Stimulated activated CD4-positive, alpha-beta T cell treated with anti-CD3 and anti-CD28 coated beads, Interleukin-15, amount 100 ng/mL, for 48 hours (primary cell): ENCODE measurements at places on chromosomes 16 and 17.

GRCh38 chr17:40340327-40340726, 24.2 kb downstream of the GJD3 start:
- DNase-seq, result no peak

- DNase-seq, result no peak
These were observed at the start of gene CTRB2 for GRCh38 chr16:75206749-75207451. CTRB2 (minus strand) TSS chr16:75207161; CDS start chr16:75207141, 20 bp downstream.

DNA sequence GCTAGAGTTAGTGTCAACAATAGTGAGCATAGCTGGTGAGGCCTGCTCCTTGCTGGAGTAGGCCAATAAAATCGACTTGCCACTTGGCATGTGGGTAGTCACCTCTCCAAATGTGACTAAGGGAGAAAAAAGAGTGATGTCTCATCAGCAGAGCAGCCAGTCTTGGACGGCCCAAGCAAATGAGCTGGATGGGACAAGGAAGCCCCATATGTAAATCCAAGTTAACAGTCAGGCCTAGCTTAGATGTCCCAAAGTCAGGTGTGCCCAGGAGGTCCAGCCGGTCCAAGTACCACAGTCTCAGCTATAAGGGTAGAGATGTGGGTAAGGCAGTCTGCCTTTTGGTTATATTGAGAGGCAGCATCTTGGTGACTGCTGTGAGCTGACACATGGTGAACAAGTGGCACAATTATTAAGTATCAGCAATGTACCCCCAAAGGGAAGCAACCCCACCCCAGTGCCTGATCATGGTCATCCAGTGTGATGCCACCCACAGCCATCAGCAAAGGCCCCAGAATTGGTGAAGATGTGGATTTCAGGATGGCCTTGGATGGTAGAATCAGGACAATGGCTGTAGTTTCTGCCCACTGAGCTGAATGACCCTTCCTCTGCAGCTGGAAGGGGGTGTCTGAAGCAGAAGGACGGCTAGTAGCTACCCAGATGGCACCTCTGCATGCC, 83.4 kb downstream of the TNFRSF13B start:
- DNase-seq, result no peak

- DNase-seq, result no peak
These were observed 33.0 kb downstream of the TBX4 start for GRCh38 chr17:61485067-61485775.

DNA sequence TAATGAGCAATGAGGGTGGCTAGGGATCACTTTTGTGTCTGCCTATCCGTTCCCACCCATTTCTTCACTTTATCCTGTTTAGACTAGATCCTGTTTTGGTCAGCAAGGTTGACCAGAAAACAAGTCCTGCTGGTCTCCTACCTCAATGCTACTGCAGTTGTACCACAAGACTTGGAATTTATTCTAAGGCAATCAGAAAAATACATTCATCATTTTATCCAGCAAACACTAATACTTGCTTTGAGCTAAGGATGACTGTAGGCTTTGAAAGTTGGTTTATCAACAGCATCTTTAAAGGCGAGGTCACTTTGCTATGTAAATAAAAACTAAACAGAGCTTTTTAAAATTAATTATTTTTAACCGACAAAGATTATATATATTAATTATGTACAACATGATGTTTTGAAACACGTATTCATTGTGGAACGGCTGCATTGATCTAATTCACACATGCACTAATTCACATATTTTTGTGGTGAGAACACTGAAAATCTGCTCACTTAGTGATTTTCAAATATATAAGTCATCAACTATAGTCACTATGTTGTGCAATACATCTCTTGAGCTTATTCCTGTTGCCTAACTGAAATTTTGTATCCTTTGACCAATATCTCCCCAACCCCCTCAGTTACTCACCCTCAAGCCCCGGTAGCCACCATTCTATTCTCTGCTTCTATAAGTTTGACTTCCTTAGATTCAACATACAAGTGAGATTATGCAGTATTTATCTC, 125.9 kb upstream of the HS3ST3A1 start:
- DNase-seq, result no peak

DNA sequence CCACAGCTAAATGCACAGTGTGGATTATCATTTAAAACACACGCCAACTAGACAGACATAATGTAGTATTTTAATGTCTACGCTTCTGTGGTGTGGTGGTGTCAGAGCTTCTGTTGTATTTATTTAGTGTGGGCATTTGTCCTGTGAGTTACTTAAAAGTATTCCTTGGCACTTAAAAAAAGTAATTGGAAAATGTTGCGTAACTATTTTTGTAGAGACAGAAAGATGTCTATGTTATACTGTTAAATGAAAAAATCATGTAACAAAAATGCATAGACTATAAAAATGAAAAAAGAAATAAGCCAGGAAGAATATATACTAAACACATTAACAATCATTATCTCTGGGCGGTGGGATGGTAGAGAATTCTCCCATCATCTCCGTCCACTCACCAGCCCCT, 39.2 kb downstream of the CYTH1 start:
- DNase-seq, result no peak

GRCh38 chr17:50608700-50609379, 25.8 kb upstream of the ABCC3 start:
- no peak for DNase-seq

- no peak for DNase-seq
These were observed 16.4 kb upstream of the CD79B start for GRCh38 chr17:63948521-63948920.

- peak; percentile 84 for DNase-seq
These were observed at the start of gene DNAJA3 for GRCh38 chr16:4425378-4426020. DNAJA3 (plus strand) TSS chr16:4425868; CDS start chr16:4425882, 14 bp downstream.

DNA sequence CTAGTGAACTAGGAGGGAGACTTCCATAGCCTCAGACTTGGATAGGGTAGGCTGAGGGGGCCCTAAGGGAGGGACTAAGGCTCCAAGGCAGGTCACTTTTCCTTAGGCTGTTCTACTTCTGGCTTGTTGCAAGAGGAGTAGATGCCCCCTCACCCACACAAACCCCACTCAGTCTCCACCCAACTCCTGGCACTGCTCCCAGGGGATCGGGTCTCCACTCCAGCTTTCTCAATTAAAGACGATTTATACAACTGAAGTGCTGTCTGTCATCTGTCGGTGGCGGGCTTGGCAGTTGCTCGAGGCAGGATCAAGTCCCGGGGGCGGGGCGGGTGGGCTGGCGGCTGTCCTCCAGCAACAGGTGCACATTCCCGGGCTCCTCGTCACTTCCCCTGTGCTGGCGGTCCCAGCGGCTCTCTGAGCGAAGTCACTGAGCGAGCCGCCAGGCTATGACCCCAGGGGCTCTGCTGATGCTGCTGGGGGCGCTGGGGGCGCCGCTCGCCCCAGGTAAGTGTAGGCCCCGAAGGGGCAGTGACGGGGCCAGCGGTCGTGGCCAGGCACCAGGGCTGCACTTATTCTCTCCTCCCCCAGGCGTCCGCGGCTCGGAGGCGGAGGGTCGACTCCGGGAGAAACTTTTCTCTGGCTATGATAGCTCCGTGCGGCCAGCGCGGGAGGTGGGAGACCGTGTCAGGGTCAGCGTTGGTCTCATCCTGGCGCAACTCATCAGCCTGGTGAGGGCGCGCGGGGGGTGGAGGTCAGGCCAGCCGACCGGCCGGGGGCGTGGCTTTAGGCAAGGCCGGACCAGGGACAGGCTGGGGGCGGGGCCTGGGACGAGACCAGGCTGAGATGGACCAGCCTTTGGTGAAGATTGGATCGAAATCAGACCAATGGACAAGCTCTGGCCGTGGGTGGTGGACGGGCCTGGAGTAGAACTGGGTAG, at the start of gene CHRNB1:
TSS of gene CHRNB1 (plus strand) at position 380 of the 937 bp plus-strand sequence. CDS start at position 447, 67 bp downstream.
- no peak for DNase-seq

DNA sequence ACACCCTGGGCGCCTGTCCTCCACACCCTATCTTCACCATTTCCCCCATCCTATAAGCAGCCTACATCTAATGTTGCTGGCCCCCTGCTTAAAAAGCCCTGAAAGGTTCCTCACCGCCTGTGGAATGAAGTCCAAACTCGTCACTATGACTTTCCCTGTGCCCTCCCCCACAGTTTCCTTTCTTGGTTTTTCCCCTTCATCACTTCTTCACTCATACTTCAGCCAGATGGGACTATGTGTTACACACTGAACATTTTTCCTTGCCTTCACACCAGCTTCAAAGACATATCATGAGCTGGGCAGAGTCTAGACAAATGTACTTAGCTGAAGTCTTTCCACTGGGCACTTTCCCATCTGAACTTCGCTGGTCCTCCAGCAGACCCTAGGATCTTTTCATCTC, 1.5 kb upstream of the MARCHF10 start:
- no peak for DNase-seq

DNA sequence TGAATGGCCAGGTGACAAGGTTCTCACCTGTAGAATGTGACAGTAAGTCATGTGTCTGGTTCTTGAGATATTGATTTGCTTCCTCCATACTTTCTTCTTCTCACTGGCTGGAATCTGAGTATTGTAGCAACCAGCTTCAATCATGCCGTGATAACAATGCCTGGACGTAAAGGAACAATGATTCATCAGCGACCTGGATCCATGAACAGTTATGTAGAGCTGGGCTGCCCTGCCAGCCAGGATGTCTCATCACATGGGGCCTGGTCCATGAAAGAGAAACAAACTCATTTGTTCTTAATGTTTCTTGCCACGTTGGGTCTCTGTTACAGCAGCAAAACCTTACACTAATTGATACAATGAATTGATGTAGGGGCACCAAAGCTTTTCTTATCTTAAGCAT, 627.2 kb downstream of the TOX3 start:
- DNase-seq, result no peak

DNA sequence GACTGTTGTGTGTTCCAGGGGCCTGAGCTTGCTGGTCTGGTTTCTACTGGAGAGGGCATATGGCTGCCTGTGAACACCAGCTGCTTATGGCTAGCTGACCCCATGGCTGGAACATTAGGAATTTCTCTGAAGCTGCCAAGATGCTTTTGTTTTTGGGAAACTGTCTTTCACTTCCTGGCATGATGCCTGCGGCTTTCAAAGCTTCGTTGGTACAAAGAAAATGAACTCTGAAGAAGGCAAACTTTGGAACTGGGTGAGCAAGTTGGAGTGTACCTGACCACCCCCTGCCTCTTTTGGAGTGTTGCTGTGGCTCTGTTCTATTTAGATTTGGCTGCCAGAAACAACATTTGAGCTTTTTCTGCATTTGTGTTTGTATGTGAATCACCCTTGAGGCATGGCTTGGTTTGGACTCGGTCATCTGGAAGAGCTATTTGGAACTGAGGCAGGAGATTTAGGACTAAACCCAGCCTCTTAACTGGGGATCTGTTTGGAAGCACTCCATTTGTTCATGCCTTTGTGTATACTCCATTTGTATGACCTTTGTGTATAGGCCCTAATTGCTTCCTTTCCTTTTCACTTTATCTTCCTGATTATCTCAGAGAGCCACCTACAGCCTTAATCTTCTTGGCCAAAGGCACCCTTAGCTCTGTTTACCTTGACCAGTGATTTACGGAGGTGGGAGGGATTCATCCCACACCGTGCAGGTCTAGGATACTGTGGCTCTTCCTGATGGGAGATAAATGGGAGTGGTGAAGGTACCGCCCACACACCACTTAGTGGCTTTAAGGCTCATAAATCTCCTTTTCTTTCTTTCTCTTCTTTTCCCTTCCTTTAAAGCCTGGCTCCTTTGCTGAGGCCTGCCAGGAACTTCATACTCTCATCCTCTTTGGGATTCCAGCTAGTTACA, 7.3 kb upstream of the CPHXL start:
- DNase-seq, result no peak

GRCh38 chr17:1473170-1473569, 17.1 kb upstream of the CRK start:
- no peak for DNase-seq

DNA sequence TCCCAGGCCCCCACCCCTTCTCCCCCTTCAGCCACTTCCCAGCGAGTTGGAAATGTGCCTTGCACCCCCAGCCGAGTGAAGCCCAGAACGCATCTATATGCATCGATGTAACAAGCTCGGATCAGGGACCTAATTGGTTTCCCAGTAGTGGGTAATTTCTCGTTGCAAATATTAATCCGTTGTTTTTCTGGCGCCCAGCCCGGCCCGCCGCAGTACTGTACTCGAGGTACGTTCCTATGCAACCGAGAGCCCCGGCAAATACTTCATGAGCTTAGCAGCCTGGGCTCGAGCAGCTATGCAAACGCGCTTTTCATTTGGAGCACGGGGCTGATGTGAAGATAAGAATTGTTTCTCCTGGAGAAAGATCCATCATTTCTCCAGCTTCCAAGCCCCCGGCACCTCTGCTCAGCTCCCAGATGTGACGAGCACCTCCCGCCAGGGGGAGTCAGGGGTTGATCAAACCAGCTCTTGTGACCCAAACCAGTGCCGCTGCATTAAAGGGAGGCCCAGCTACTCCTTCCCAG, 229.8 kb downstream of the KATNIP start:
- DNase-seq, result no peak

DNA sequence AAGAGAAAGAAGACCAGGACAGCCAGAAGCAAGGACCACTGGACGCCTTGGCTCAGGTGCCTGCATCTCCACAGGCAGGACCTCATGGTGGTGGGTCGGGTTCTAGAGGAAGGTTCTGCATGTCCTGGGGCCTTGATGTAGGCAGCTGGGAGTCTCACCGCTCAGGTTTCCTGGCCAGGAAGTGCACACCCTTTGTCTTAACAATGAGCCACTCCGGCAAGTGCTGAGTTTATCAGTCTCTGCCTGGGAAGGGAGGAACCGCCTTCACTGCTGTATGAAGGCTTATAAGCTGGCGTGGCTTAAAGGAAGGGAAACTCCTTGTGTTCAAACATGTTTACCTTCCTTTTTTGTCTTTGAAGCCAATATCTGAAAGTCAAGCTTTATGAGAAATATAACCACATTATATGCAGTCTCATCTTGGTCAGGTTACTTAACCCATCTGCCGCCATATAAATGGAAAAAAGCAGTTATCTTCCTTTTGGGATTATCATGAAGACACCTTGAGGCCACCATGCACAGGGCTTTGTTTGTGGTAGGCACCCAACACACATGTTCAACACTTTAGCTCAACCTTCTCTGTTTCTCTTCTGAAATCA, at the start of gene ST6GALNAC1:
TSS of gene ST6GALNAC1 (minus strand) at position 205 of the 596 bp plus-strand sequence. CDS start at position 86, 119 bp downstream.
- no peak for DNase-seq

- DNase-seq, result no peak
These were observed 139.5 kb downstream of the CMIP start for GRCh38 chr16:81583893-81584631.

DNA sequence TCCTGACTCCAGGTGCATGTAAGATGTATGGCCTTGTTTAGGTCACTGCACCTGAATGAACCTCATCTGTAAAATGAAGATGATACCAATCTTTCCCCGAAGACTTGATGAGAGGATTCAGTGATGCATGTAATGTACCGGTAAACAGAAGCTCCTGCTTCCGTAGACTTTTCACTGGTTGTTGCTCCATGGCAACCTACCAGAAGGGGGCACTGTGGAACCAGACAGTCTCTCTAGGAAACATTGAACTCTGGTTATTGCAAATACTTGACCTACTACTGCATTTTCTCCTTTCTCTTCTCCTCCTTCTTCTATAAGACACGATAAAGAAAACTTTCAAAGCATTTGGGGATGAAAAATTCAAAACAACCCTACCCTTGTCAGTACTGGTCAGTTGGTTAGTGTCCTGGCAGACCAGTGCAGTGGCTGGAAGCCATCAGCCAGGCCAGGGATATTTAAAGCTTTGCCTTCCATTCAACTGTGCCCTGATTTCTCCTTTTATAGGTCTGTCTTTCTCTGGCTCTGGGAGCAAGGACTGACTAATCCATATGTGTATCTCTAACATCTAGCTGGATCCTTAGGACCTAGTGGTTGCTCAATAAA, 667.4 kb upstream of the SALL1 start:
- DNase-seq, result no peak

GRCh38 chr16:30406795-30407101, 658 bp upstream of the ZNF771 start:
- no peak for DNase-seq

- DNase-seq, result no peak
These were observed 6.9 kb downstream of the GOT2 start for GRCh38 chr16:58727028-58727781.

GRCh38 chr16:81041696-81042095, 6.1 kb downstream of the ATMIN start:
- DNase-seq, result no peak
